T-helper 2 cell (primary cell): ENCODE measurements at places on chromosomes 12 and 14.

GRCh38 chr12:7112041-7112440 lies 3.0 kb upstream of the C1RL start:
- no peak for DNase-seq

GRCh38 chr12:110917467-110917866 lies 2.9 kb downstream of the MYL2 start:
- DNase-seq, result no peak

DNA sequence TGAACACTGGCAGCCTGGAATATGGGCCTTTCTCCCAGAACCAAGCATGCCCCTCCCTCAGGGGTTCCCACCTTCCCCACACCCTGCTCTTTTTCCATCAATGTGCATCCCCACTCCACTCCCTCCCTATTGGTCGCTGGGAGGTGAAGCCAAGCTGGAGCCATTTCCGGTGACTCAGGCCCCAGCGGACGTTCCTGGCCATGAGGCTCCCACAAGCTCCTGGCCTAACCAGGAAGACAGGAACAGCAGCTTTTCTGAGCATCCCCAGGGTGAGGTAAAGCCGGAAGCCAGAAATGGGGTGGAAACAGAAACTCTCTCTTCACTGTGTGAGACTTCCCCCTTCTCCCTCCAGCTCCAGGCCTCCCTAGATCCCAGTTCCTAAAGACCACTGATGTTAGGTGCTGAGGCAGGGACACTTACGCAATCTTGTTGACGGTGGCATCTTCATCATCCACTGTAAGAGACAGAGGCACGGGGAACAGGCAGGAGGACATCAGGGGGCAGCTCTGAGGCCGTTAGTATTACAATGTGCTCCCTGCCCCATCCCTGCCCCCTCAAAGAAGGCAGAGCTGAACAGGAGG lies 5.1 kb downstream of the LMBR1L start:
- DNase-seq, result no peak

- no peak for DNase-seq
Measured at GRCh38 chr12:93042283-93042682, 113.2 kb upstream of the EEA1 start.

GRCh38 chr14:61266891-61267740 lies 14.0 kb downstream of the TMEM30B start:
- DNase-seq, result no peak

GRCh38 chr12:129551441-129551840 lies 352.4 kb downstream of the TMEM132D start:
- DNase-seq, result no peak

DNA sequence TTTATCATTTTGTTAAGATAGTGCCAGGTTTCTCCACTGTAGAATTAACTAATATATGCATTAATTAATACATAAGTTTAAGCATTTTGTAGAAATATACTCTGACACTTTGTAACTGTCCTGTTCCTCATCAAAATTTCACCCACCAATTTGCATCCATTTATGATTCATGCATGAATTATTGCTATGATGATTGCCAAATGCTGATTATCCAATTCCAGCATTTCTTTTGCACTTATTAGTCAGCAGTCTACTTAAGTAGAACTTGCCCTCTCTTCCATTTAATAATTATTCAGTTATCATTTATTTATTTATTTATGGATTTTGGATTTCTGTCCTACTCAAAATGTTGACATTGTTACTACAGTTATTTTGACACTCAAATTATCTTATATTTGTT lies 72.2 kb downstream of the SLC6A15 start:
- DNase-seq, result no peak

DNA sequence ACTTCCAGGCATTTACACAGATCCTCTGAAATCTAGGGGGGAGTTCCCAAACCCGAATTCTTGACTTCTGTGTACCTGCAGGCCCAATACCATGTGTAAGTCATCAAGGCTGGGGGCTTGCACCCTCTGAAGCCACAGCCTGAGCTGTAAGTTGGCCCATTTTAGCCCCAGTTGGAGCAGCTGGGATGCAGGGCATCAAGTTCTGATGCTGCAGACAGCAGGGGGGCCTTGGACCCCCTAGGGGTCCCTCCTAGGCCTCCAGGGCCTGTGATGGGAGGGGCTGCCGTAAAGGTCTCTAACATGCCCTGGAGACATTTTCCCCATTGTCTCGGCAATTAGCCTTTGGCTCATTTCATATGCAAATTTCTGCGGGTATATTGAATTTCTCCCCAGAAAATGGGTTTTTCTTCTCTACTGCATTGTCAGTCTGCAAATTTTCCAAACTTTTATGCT lies 59.5 kb downstream of the LRIG3 start:
- DNase-seq, result no peak

- no peak for DNase-seq
Measured at GRCh38 chr12:83470749-83471148, 784.0 kb downstream of the TMTC2 start.

- DNase-seq, result no peak
Measured at GRCh38 chr14:105409364-105409763, 10.3 kb upstream of the MTA1 start.

GRCh38 chr12:75103822-75104221 lies 105.8 kb downstream of the KCNC2 start:
- no peak for DNase-seq

DNA sequence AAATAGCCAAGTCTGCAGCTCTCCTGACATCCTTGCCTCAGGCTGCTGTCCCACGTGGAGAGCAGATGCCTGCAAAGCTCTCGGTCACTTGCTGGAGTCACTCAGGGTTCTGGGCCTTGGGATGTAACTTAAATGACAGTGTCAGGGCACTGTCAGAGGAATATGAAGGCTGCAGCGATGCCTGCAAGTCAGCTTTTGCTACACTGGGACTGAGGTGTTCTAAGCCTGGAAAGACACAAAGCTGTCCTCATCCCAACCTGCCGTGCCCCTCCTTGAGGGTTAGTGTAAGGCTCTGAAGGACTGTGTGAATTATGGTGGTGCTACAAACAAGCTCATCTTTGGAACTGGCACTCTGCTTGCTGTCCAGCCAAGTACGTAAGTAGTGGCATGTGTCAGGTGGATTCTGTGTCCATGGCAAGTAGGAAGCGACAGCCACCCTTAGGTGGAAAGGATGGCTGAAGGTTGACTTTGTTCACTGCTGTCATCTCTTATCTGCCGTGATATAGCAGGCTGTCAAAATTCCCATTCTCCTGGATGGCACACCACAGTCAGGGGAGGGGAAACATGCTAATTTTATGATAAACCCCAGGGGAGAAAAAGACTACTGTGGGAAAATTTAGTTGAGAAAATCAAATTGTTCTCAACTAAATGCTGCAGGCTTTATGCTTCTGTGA lies 79.9 kb downstream of the DAD1 start:
- no peak for DNase-seq

DNA sequence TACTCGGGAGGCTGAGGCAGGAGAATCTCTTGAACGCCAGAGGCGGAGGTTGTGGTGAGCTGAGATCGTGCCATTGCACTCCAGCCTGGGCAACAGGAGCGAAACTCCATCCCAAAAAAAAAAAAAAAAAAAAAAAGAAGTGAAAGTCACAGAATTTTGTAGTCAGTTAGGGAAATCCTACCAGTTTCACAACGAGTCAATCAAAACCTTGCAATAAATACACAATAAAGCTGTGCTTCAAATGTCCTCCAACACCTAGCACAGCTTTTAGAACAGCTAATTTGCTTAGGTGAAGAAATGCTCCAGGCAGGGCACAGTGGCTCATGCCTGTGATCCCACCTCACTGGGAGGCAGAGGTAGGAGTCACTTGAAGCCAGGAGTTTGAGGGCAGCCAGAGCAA lies 112.8 kb upstream of the ATF7IP start:
- DNase-seq, result no peak

DNA sequence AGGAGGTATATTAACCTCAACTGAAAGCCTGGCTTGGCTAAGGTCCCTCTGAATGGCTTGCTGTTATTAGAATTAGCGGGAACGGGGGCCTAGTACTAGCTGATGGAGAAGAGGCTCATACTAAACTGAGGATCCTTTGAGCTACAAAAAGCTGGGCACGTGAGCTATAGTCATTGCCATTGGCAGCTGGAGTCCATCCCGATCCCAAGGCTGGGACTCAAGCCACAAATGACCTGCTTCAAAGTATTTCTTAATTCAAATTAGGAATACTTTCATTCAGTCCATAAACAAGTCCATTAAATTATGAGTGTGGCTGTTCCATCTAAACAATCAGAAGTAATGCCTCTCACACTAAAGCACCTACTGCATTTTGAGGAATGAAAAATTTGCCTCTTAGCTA lies 114.5 kb downstream of the DACT1 start:
- no peak for DNase-seq

DNA sequence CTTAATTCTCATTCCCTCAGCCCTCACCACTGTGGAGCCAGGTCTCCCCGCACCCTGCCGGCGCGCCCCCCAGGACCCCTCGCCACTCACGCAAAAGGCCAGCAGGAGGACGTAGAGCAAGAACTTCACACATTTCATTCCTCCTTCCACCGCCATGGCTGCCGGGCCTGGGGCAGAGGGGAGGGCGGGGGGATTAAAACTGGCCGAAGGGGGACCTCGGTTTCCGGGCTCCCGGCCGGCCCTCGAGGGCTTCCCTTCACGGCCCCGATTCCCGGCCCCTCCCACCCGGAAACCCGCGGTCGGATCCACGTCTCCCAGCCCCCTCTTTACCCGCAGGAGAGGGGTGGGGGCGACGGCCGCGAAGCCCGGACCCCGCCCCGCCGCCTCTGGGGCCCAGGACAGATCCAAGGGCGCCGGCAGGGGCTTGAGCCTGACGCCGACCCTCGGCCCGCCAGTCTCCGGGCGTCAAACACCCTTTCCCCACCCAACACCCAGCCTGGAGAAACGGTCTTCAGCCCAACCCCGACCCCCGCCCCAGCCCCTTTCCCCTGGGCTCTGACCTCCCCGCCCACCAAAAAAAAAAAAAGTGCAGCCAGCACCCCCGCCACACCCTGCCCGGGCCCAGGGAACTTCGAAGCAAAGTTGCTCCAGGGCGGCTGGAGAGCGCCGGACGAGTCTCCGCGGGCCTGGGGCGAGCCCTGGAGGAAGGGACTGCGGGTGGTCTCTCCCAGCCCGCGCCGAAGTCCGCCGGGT lies 447 bp downstream of the CD63 start:
- DNase-seq, result peak; percentile 32

DNA sequence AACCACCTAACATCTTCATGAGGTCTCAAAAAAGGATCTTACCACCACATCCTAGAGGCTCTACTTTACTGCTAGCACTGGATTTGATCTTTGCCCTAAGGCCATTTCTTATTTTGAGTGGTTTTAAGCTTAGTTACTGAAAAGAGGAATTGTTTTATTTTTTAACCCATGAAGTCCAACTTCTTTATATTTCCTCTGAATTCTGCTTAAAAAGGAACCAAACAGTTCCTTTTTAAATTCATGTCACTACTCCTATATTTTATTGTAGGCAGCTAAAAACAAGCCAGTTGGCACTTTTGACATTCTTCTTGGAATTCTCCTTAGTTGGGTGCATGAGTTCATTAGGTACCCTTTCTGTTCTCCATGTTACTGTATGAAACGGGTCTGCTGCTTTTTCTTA lies 76.4 kb downstream of the FGD4 start:
- no peak for DNase-seq

DNA sequence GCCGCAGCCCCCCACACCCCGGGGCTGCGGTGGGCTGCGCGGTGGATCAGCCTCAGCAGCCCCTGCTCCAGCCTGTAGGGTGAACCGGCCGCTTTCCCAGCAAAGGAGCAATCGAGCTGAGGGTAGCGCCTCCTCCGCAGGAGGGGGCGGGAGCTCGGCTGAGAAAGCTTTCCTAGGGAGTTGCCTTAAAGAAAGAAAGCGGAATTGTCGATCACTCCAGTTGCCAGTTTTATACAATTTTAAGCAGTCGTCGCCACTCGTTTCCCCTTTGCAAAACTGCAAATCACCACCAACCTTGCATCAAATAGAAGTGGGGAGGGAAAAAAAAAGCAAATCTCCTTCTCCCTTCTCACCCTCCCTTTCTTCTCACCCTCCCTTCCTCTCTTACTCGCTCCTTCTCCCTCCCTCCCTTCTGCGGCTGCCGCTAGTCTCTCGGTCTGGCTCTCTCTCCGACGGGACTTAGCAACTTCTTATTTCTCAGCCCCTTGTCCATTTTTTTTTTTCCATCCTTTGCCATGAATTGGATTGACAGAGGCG lies at the start of gene PDE3A:
Gene PDE3A (plus strand): TSS at position 424 of the 537 bp plus-strand sequence. CDS start 748 bp downstream, outside the sequence.
- no peak for DNase-seq

DNA sequence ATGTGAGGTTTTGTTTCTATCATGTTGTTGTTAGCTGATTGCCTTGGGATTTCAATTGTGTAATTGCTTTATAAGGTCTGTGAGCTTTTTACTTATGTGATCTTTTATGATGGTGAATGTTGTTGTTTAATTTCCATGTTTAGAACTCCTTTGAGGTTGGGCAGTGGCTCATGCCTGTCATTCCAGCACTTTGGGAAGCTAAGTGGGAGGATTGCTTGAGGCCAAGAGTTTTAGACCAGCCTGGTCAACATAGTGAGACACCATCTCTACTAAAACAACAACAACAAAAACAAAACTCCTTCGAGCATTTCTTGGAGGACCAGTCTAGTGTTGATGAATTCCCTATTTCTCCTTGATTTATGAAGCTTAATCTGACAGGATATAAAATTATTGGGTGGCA lies 102.1 kb upstream of the PMCH start:
- no peak for DNase-seq

GRCh38 chr14:78173346-78174035 lies 3.3 kb downstream of the NRXN3 start:
- no peak for DNase-seq

DNA sequence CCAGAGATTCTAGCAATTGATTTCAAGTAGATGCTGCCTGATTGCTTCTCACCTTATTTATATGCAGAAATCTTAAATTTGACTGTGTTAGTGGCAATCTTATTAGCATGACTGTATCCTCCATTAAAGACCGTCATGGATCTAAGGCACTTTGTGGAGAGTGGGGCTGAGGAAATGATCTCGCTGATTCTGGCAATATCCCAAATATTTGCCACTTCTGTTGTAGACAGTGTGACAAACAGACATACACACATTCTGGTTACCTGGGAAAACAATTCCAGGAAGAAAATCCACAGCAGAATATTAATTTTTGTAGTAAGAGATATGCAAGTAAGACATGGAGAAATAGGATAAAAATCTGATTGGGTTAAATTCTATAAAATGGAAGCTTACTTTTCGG lies 269.0 kb upstream of the G2E3 start:
- DNase-seq, result no peak

- DNase-seq, result no peak
Measured at GRCh38 chr14:54086767-54087166, 130.1 kb upstream of the BMP4 start.

DNA sequence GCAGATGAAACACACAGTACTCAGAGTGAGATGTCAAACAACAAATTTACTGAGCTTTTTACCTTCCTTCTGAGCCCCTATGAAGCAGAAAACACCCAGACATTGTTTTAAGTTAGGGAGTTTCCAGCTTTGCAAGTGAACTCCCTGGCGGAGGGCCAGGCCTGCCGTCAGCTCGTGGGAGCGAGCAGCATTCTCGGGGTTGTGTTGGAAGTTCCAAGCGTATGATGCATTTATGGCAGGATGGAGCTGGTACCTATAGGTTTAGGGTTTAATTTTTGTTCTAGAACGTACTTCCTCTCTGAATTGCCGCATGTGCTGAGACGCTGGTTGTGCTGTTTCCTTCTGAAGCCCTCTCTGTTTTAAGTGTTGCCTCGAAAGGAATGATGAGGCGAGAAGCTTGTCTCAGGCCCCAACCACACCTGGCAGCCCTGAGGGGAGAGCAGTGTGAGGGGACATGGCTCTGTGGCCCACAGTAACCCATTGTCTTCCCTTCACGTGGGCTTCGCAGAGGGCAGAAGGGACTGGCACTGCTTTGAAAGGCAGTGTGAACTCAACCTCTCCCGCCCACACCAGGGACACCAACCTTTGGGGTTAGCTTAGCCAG lies 76.6 kb downstream of the SSPN start:
- DNase-seq, result no peak
